ENCODE measurements at places on chromosomes 1 and 21. TPM values are rescaled to one million over a fixed set of nuclear protein-coding genes. Genes with fewer than 3 reads are reported as not detected.

Gene OR2G6
- total RNA-seq: not detected

Gene GJA8
- not detected for total RNA-seq

Gene FMO2
- total RNA-seq: not detected

Gene CD1E
- total RNA-seq: not detected
